ENCODE measurements at places on chromosomes 1 and 21.

DNA sequence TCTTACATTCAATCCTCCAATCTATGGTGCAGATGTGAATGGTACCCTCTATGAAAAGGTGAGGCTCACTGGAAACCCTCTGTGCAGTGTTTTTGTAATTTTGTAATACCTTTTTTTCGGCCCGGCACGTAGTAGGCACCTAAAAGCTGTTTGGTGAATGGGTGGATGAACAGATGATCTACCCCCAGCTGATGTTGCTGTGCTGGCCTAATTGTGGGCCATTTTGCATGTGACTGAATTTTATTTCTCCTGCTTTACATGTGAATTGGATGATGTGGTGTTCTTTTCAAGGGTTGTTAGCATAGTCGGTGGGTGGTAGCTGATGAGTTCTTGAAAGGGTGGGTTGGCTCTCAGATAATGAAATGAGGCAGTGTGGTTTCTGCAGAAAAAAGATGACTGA is 10.4 kb downstream of the KDM4A start:
- DNase-seq, result no peak

GRCh38 chr1:172832006-172832725 is 173.3 kb downstream of the FASLG start:
- no peak for DNase-seq

DNA sequence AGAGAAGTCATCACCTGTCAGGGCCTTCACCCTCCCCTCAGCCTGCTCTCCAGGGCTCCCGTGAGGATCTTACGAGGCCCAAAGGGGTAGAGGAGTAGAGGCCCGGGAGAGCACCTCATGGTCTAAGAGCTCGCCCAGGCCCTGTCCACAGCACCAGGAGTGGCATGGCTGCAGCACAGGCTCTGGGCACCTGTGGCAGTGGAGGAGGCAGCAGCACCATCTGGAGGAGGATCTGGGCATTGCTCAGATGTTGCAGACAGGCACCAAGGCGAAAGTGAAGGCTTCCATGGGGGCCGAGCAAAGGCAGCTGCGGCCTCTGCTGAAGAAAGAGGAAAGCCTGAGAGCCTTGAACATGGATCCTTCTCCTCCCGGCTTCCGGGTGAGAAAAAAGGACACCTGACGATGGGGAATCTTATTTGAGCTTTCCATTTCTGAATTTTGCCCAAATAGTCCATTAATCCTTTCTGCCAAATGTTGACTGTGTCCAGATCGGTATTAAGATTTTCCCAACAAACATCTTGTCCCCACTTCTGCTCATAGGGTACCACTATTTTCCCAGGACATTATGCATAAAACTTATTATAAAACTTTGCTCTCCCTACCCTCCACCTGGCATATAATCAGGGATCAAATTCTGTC is 604.7 kb downstream of the PTPRC start:
- peak; percentile 83 for DNase-seq

GRCh38 chr1:167751676-167752075 is 29.9 kb downstream of the MPZL1 start:
- no peak for DNase-seq

GRCh38 chr21:32712043-32712442 is 15.8 kb downstream of the SYNJ1 start:
- DNase-seq, result no peak

DNA sequence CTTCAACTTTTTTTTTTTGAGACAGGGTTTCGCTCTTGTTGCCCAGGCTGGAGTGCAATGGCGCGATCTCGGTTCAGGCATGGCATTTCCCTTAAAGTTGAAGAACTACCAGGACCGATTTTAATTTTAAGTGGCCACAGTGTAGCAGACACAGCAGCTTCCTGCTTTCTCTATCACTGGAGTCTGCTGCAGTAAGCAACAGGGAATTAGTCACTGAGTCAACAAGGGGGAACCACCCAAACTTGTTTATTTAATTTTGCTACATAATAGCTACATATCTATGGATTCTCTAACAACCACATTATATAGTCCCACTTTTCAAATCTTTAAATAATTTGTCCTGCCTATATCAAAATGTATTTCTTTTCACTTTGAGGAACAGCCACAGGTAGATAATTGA is 12.5 kb upstream of the TNNI3K start:
- DNase-seq, result peak; percentile 89

DNA sequence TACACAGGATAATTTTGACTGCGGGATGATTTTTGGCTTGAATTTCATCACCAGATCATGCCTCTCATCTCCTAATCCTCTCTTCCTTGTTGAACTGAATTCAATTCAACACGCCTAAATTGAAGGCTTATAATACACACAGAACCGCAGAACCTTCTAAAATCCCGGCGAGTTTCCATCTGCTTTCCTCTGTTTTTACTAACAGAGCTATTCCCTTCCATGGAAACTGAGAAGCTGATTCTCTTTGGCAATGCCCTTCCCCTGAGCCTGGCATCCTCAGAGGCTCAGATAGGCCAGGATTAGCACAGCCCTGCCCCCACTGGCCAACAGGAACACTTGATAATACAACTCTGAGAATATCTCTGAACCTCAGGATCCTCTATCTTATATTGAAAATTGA is 130.2 kb downstream of the CAPN8 start:
- DNase-seq, result no peak

- peak; percentile 57 for DNase-seq
Observed at GRCh38 chr1:119968068-119968492, 71.8 kb upstream of the ADAM30 start.

DNA sequence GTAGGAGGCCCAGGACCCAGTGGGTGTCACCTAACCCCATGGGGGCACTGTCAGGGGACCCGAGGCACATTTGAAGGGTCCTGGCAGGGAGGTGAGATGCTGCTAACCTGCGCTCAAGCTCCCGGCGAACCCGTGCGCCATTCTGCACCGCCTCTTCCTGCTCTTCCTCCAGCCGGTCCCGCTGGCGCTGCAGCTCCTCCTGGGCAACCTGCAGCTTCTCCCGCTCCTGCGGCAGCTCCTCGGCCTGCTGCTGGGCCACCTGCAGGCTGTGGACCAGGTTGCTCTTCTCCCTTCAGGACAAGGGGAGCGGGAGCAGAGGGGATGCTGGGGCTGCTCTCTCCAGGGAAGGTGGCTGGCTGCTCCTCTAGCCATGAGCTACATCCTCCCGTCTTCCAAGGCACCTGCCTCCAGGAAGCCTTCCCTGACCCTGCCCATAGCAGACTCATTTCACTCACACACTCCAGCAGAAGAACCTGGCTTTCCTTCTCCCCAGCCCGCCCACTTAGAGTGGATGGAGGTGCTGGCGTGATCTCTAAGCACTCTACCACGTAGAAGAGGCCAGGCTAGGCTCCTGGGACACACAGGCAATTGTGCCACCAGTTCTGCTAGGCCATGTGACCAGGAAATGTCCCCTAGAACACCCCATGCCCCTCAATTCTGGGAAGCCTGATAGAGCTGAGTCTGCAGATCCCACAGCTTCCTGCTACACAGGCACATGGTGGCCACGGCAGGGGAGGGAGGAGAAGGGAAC is 15.2 kb upstream of the NBPF1 start:
- DNase-seq, result no peak
